ENCODE measurements at places on chromosomes 3 and 15. TPM values are rescaled to one million over a fixed set of nuclear protein-coding genes. Genes with fewer than 3 reads are reported as not detected.

DNA sequence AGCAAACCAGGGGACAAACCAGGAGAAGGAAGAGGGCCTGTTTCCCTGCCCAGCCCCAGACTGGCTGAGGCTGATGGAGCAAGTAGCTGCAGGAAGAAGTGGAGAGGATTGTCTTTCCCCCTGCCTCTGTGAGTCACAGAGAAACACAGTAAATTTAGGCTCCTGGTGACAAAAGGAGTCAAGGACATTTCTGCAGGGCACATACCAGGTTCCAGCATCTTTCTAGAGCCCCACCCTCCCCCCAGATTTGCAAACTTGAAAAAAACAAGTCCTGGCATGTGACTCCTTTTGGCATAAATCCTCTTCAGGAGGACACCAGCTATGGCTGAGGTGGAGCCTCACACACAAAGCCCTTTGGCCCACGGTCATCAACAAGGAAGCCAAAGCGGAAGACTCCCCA, 17.8 kb downstream of the PLD1 start:
- no peaks in the 10 kb centered on the region for H3K27me3 ChIP-seq
- peaks cover 25% of the 10 kb centered on the region for H3K4me1 ChIP-seq
- H3K4me3 ChIP-seq: no peak overlapping the region
- H3K36me3 ChIP-seq: no peaks in the 10 kb centered on the region
- DNase-seq: no peak

The PPARG gene
- 128 TPM for total RNA-seq

The SEMA3F gene
- 44.7 TPM for total RNA-seq

The CPNE9 gene
- total RNA-seq: 0.44 TPM

- H3K36me3 ChIP-seq: no peaks in the 10 kb centered on the region
- no peak overlapping the region for H3K27ac ChIP-seq
- H3K27me3 ChIP-seq: no peaks in the 10 kb centered on the region
- peaks cover 27% of the 10 kb centered on the region for H3K4me1 ChIP-seq
Measured at GRCh38 chr3:98894791-98895576, 6.5 kb downstream of the DCBLD2 start.

GRCh38 chr15:34837246-34838016, 42.1 kb upstream of the ACTC1 start:
- H3K27ac ChIP-seq: no peak overlapping the region
- no peak overlapping the region for H3K4me3 ChIP-seq
- DNase-seq: no peak

DNA sequence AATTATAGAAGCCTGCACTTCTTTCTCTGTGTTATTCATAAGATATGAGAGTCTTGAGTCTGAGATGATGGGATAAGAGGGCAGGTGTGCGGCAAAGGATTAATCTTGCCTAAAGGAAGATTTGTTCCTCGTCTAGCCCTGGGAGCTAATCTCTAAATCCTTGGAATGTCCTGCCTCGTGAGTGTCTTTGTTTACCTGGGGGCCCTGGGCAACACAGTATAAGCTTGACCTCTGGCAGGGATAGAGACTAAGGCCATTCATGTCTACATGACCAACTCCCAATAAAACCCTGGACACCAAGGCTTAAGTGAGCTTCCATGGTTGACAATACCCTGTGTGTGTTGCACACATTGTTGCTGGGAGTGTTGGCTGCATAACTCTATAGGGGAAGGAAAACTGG, 3.2 kb upstream of the AGBL1 start:
- no peak overlapping the region for H3K27ac ChIP-seq
- no peaks in the 10 kb centered on the region for H3K27me3 ChIP-seq
- no peaks in the 10 kb centered on the region for H3K36me3 ChIP-seq

The MORC1 gene
- not detected for total RNA-seq

- H3K4me1 ChIP-seq: peaks cover 1% of the 10 kb centered on the region
- H3K36me3 ChIP-seq: no peaks in the 10 kb centered on the region
- H3K4me3 ChIP-seq: no peak overlapping the region
- no peak overlapping the region for H3K27ac ChIP-seq
Measured at GRCh38 chr3:141505166-141505565, 18.3 kb downstream of the RASA2 start.

The HTR3E gene
- total RNA-seq: not detected

GRCh38 chr3:59695860-59696259, 646.0 kb upstream of the CFAP20DC start:
- H3K36me3 ChIP-seq: no peaks in the 10 kb centered on the region
- H3K4me3 ChIP-seq: no peak overlapping the region
- H3K27ac ChIP-seq: no peak overlapping the region
- H3K27me3 ChIP-seq: no peaks in the 10 kb centered on the region
- H3K4me1 ChIP-seq: no peaks in the 10 kb centered on the region
- DNase-seq: no peak
